ENCODE measurements at places on chromosomes 2 and 18.

DNA sequence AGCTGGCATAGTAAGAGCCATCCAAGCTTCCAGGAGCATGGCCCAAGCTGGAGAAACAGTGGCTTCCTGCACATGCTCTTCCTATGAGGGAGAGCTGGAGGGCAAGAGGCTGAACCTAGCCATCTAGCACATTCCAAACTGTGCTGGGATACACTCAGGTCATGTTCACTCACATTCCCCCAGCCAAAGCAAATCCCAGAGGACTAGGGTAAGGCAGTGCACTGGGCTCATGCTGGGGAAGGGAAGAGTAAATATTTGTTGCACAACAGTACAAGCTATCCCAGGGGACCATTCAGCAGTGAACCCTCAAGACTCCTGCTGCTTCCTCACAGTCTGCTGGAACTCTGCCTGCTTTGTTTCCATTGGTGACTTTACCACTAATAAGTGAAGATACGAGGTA, 20.7 kb upstream of the GYPC start:
- no peak for DNase-seq

DNA sequence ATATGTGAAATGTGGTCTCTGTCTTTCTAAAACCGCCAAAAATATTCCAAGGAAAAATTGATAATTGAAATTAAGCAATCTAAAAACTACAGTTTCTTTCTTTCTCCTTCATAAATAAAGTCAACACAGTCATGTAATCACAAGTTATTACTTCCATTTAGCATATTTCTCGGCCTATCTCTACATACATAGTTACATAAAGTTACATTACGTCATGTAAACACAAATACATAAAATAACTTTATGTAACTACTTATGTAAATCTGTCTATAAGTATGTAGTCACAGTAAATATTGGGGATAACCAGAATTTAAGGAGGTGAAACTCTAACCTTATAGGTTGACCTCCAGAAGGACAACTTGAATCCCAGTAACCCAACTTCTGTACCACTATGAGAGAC, 48.5 kb upstream of the PID1 start:
- no peak for DNase-seq

DNA sequence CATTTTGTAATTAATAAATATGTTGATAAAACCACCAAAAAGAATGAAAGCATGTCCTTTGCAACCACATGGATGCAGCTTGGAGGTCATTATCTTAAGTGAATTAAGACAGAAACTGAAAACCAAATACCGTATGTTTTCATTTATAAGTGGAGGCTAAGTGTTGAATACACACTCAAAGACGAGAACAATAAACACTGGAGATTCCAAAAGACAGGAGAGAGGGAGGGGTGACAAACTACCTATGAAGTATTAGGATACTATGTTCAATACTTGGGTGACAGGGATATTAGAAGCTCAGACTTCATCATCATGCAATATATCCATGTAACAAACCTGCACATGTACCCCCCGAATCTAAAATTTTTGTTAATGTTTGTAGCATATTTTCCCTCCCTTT, 7.0 kb downstream of the ERLEC1 start:
- DNase-seq, result no peak

DNA sequence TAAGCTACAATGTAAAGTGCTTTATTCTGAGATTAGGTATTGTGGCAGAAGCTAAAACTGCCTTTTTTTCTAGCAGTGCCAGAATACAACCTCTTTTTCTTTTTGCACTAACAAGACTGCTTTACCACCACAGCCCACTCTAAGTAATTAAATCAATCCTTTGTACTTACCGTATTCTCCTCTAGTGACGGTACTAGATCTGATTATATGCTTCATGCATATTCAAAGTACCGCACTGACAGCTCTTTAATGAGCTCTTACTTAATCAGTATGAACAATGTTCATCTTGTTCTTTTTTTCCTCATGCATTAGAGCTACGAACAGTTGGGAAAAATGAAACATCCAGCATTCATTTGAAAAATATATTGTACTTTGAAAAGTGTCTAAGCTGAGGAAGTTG, 16.1 kb upstream of the OTX1 start:
- DNase-seq, result no peak

- no peak for DNase-seq
These were observed 326.4 kb downstream of the SMAD2 start for GRCh38 chr18:47604021-47604420.

- DNase-seq, result no peak
These were observed 2.0 kb upstream of the CAPN10 start for GRCh38 chr2:240584486-240585031.

DNA sequence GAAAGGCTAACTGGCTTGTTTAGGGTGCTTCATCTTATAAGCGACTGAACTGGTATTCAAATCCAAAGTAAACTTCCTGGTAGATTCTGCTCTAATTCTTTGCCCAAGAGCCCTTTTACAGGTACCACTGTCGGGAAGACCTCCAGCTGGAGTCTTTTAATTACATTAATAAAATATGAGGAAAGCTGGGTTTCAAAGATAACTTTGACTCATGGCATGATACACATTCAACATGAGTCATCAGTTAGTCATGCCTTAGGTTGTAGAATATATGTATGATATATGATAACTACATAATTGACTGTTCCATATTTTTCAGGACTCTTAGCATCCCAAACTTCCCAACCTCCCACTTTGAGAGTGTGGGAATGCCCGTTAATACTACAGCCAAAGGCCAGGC, 32.3 kb downstream of the ZCCHC2 start:
- DNase-seq, result peak; percentile 47

DNA sequence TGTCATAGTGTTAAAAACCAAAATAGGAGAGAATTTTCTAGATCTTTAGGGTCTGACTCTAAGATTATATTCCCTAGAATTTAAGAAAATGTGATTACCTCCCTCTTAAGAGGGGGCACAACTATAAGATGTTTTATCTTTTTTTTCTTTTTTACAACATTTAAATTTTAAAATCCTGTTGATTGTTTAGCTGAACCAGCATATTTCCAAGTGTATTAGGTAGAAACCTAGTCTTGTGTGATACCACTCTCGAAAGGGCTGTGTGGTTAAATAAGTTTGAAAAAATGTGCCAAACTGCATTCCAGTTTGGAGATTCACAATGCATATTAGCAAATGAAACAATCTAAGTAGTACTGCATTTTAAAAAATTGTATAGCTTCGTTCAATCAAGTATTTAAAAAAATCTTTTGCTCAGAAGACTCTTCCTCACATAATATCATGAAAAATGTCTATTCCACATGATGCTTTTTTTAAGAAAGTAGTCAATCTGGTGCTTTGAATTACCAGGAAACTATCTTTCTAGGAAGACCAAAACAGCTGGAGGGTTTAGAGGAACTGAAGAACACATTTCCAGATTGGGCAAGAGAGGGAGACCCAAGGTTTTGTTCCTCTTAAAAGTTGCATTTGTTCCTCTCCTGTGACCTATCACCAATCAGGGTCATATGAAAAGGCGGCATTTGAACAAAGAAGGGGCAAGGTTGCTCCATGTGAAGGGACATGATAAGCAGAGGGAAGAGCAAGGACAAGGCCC, 98.8 kb downstream of the DPP4 start:
- no peak for DNase-seq

- DNase-seq, result no peak
These were observed 504.3 kb upstream of the FAM98A start for GRCh38 chr2:34103437-34103836.

GRCh38 chr2:221845021-221845365, 272.9 kb upstream of the EPHA4 start:
- no peak for DNase-seq

- no peak for DNase-seq
These were observed 32.0 kb upstream of the GALNT1 start for GRCh38 chr18:35549564-35549963.

DNA sequence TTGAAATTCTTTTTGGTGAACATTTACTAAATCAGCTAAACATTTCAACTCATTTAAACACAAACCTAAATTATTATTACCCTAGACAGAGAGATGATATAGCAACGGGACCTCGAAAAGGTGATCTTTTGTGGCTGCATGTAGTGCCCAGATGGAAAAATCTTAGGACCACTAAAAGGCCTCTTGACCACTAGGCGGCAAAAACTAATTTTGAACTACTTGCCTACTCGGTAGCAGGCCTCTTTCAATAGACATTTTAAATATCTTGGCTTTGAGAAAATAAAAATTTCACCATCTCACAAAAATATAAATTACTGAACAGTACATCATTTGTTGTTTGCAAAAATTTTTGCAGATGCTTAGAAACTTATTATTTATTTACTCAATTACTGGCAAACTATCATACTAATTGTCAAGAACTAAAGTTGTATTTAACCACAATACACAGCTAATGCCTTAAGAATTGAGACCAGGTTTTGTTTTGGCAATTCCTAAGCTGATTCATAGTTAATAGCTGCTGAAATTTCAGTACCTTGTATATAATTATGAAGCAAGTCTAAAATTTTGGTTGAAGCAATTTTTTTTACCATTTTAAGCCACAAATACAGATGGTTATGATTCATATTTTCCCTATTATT, 9.4 kb downstream of the COL3A1 start:
- DNase-seq, result no peak

GRCh38 chr18:49753643-49754042, 59.7 kb downstream of the ACAA2 start:
- DNase-seq, result no peak

DNA sequence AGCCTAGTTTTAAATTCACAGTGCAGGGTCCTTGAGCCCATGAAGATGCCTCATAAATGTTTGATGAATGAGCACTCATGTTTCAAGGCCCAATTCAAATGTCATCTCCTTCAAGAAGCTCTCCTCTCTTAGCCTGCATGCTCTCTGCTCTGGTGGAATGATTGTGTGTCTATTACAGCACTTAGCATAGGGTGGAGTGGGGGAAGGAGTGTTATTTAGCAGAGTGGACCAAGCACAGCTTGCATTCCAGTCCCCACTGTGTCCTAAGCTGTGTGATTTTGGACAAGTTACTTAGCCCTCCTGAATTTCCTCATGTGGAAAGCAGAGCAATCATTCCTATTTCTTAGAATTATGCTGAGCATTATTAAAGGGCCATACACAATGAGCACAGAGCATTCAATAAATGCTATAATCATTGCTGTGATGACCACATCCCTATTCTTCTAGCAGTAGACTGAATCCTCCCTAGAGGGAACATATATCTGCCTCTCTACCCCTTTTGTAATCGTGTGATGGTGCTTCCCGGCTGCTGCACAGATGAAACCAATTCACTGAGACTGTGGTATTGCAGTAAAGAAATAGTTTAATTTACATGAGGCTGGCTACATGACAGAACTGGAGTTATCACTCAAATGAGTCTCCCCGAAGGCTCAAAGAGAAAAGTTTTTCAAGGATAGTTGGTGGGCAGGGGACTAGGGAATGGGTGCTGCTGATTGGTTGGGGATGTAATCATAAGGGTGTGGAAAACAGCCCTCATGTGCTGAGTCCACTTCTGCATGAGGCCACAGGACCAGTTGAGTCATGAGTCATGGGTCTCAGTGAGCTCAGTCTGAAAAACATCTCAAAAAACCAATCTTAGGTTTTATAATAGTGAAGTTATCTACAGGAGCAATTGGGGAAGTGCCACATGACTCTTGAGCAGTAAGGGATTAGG, 173.4 kb upstream of the NDUFV2 start:
- no peak for DNase-seq

DNA sequence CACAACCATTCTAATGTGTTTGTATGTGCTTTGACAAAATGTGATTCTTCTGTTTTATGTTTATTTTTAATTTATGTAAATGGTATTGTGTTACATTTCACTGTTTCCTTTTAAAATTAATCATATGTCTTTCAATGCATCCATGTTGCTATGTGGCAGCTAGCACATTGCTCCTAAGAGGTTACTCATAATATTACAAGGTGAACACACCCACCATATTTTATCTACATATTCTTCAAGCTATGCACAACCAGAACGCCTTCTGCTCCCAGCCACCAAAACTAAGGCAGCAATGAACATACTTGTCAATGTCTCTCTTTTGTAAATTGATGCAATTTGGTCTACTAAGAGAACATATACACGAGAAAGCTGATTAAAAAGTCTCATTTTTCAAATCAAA, 160.6 kb upstream of the OSR1 start:
- DNase-seq, result no peak

DNA sequence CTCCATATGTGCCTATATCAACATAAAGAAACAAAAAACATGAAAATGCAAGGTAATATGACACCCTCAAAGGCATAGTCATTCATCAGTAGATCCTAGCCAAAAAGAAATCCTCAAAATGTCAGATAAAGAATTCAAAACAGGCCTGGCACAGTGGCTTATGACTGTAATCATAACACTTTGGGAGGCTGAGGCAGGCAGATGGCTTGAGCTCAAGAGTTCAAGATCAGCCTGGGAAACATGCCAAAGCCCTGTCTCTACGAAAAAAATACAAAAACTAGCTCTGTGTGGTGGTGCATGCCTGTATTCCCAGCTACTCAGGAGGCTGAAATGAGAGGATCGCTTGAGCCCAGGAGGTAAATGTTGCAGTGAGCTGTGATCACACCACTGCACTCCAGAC, 284.6 kb upstream of the KLHL29 start:
- DNase-seq, result no peak

- no peak for DNase-seq
These were observed 834 bp upstream of the BUB1 start for GRCh38 chr2:110678457-110679336.

DNA sequence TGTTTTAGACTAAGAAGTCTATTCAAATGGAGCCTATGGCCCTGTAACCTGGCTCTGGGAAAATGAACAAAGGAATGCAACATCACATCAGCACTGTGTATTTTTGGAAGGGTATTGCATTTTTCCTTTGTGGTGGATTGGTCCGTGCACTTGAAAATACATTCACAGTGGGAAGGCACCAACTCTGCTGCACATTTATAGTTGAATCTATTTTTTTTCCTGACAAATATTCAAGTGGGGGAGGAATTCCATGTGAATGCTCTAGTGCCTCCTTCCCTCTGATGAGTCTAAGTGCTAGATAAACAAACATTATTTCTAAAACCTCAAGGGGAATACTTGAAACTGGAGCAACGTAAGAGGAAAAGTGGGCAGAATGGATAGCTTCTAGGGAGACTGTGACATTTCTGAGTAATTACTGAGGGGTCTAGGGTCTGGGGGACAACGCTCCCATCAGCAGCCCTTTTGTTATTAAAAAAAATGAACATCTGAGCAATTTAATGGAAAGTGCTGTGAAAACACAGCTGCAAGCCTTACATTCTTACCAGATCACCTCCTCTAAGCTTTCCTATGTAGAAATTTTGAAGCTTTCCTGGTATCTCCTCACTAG, 208.2 kb downstream of the SLC8A1 start:
- no peak for DNase-seq

Data from glomerular endothelial cell (primary cell).